ENCODE measurements at places on chromosomes 5 and 9. TPM values are rescaled to one million over a fixed set of nuclear protein-coding genes. Genes with fewer than 3 reads are reported as not detected.

Gene CDX1
- polyA plus RNA-seq = 0.13 TPM

Gene ALDOB
- 0.27 TPM for polyA plus RNA-seq

Gene C6
- polyA plus RNA-seq = 0.28 TPM

GRCh38 chr9:136511144-136511669, 28.4 kb upstream of the SEC16A start:
- H3K4me1 ChIP-seq = peaks cover 17% of the 10 kb centered on the region
- DNase-seq = no peak
- no peak overlapping the region for H3K4me3 ChIP-seq
- H3K27ac ChIP-seq = peak overlapping the region; percentile 89
- no peaks in the 10 kb centered on the region for H3K27me3 ChIP-seq

DNA sequence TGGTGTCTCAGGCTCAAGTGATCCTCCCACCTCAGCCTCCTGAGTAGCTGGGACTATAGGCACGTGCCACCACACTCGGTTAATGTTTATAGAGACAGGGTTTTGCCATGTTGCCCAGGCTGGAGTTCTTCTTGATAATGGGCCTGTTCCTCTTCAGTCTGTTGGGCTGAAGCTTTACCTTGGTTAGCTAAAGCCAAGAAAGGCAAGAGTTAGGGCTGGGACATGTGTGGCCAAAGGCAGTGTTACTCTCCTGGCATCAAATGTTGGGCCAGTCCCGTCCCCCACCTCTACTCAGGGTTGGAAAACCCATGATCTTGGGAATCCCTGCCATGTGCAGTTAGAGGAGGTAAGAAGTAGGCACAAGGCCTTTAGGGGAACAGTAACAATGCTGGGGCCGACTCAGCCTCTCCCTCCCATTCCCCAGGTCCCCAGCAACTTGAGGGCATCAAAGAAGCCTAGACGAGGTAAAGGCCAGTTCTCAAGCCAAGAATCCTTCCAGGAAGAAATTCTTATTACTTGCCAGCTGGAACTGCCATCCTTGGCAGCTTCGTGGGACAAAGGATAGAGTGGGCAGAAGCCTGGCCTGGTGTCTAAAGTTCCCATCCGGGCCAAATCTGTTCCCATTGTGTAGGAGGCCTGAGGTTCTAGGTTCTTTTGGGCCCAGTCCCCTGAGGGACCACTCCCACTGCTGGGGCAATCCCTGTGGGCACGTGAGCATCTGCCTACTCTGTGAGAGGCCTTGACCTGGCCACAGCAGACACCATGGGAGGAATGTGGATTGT, 4.5 kb downstream of the EGR1 start:
- H3K4me1 ChIP-seq = peaks cover 27% of the 10 kb centered on the region
- no peak overlapping the region for H3K4me3 ChIP-seq
- no peak overlapping the region for H3K27ac ChIP-seq
